ENCODE measurements at places on chromosomes 12 and 14. TPM values are rescaled to one million over a fixed set of nuclear protein-coding genes. Genes with fewer than 3 reads are reported as not detected.

Gene NEUROD4
- total RNA-seq, result not detected

Gene RAD9B
- 2.3 TPM for total RNA-seq

Gene MYF5
- total RNA-seq, result not detected

Gene DHRS2
- total RNA-seq, result not detected

Gene C12orf50
- total RNA-seq, result not detected

Gene CPM
- total RNA-seq, result 24.9 TPM

Gene OR4E2
- not detected for total RNA-seq

Gene GPR132
- total RNA-seq, result 2.1 TPM

Gene SERPINA6
- not detected for total RNA-seq

All from gastroesophageal sphincter (tissue), 4 donors.